ENCODE measurements at places on chromosomes 16 and 17.
A peak's percentile ranks its signal among the peaks of the same experiment; 100 is the strongest.

DNA sequence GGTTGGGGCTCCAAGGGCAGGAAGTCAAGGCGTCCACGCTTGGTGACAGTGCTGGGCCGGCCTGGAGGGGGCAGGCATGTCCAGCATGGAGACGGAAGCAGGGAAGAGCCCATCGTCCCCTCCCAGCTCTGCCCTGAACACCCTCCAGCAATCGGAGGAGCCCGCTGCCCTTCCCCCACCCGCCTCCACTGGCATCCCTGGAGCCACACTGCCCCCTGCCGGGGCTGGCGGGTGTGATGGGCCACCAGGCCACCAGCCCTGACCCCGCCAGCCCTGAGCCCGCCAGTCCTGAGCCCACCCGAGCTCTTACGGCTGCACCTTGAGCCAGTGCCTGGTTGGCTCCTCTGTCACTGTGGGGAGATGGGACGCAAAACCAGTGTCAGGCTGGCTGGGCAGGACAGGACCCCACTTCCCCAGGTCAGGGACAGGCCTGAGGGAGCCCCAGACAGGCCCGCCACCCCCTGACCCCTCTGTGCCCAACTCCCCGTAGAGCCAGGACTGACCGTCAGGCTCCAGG is 4.1 kb upstream of the CDH15 start:
- DNase-seq = peak; percentile 69

DNA sequence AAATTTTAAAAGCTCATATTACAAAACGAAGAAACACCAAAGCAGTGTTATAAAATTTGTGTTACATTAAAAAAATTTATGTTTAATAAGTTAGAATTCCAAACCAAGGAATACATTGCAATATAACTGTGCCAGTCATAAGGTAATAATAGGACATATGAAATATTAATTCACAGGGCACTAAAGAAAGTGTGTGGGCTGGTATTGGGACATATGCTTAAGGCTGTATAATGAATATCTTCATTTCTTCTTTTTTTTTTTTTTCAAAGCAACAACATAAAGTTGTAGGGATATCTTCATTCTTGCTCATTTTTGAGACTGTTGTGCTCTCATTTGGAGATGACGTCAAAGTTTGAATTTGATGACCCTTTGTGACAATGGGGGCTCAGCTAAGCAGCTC is 17.5 kb upstream of the FBXO47 start:
- no peak for DNase-seq

- no peak for DNase-seq
These were observed 15.3 kb downstream of the NPLOC4 start for GRCh38 chr17:81621494-81622130.

DNA sequence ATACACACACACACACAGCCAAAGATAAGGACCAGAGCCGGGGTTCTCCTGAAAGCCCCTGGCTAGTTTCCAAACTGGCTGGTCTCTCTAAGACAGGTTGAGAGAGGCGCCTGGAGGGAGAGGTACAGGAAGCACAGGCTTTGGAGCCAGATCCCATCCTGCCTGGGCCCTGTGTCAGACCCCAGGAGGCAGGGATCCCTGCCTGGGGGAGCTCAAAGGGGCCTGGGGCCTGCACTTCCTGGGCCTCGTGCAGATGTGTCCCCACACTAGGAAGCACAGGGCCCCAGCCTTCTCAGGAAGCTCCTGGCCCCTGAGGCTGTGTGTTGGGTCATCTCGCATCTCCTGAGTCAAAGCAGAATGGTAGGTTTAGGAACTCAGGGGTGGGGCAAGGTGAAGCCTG is 16.0 kb downstream of the SLC5A10 start:
- no peak for DNase-seq

GRCh38 chr17:18966831-18967624 is 15.1 kb downstream of the SLC5A10 start:
- DNase-seq = no peak

DNA sequence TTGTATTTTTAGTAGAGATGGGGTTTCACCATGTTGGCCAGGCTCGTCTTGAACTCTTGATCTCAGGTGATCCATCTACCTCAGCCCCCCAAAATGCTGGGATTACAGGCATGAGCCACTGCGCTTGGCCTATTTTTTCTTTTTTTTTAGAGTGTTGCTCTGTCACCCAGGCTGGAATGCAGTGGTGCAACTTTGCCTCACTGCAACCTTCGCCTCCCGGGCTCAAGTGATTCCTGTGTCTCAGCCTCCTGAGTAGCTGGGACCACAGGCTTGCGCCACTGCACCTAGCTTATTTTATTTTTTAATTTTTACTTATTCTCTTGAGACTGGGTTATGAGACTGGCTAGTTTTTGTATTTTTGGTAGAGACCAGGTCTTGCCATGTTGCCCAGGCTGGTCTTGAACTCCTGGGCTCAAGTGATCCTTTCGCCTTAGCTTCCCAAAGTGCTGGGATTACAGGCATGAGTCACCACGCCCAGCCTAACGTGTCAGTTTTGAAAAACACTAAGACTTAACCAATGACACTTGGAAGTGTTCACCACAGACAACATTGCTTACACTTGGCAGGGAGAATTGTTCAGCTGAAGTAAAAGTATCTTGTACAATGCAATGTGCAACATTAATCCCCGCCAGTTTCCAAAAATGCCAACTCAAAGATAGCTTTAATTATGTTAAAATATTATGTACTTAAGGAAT is 26.9 kb downstream of the ATAD5 start:
- DNase-seq = no peak

DNA sequence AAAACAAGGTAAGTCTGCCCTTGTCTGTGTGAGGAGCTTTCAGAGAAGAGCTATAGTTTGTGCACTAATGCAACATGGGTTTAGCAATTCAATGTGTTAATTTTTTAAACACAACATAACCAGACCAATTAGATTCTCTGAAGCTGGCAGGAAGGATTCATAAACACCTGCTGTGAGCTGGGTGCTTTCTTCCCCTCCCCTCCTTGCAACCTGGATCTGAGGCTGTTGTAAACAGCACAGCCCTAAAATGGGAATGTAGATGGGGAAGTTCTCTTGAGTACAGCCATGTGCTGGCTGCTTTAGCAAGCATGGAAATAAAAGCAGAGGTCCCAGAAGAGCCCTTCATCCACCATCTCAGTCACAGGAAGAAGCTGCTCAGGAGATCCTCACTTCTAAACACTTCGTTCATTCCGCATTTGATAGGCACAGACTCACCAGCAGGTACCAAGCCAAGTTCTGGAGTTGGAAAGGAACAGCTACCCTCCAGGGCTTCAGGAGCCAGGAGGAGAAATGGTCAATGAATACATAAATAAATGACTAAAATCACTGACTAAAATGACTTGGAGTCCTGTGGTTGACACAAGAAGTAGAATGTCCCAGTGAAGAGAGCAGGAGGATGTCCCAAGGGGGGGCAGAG is 21.7 kb downstream of the AXIN2 start:
- DNase-seq = no peak

DNA sequence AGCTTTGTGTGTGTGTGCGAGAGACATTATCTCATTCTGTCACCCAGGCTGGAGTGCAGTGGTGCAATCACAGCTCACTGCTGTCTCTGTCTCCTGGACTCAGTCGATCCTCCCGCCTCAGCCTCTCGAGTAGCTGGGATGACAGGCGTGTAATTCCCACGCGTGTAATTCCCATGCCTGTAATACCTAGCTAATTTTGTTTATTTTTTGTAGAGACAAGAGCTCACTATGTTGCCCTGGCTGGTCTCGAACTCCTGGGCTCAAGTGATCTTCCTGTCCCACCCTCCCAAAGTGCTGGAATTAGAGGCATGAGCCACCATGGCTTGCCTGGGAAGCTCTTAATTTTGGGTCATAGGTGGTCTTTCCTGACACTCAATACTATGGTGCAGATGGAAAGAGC is 205.3 kb upstream of the TNRC6C start:
- DNase-seq = no peak

GRCh38 chr17:6474906-6475305 is 30.7 kb downstream of the PIMREG start:
- DNase-seq = no peak

GRCh38 chr17:32960815-32961214 is 30.8 kb upstream of the SPACA3 start:
- no peak for DNase-seq

GRCh38 chr16:80948886-80949493 is 57.7 kb downstream of the CMC2 start:
- no peak for DNase-seq

GRCh38 chr17:63491977-63492618 is 15.2 kb downstream of the ACE start:
- DNase-seq = no peak

DNA sequence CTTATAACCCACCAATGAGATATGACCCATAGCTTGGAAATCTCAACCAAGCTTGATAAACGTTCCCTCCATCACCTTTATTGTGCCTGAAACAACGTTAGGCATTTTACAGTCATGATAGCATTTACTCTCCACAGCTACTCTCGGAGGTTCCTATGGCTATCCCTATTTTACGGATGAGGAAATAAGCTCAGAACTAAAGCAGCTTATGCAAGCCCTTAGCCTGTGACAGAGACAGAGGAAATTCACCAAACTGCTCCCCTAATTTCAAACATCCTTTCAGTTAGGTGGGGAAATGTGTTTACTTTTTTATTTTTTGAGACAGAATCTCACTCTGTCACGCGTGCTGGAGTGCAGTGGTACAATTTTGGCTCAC is 18.7 kb downstream of the DCUN1D3 start:
- DNase-seq = no peak

- no peak for DNase-seq
These were observed 6.0 kb upstream of the DNAI2 start for GRCh38 chr17:74267987-74268499.

DNA sequence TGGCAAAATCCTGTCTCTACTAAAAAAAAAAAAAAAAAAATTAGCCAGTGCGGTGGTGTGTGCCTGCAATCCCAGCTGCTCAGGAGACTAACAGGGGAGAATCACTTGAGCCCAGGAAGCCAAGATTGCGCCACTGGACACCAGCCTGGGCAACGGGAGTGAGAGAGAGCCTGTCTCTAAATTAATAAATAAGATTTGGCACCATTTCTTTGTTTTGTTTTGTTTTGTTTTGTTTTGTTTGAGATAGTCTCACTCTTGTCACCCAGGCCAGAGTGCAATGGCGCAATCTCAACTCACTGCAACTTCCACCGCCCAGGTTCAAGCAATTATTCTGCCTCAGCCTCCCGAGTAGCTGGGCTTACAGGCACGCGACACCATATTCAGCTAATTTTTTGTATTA is 9.4 kb upstream of the GAST start:
- DNase-seq = no peak

GRCh38 chr17:30717291-30718098 is 107.0 kb downstream of the CRLF3 start:
- no peak for DNase-seq

GRCh38 chr17:14321476-14321949 is 20.6 kb downstream of the HS3ST3B1 start:
- DNase-seq = no peak

- no peak for DNase-seq
These were observed 25.9 kb downstream of the MYH3 start for GRCh38 chr17:10631048-10631700.

DNA sequence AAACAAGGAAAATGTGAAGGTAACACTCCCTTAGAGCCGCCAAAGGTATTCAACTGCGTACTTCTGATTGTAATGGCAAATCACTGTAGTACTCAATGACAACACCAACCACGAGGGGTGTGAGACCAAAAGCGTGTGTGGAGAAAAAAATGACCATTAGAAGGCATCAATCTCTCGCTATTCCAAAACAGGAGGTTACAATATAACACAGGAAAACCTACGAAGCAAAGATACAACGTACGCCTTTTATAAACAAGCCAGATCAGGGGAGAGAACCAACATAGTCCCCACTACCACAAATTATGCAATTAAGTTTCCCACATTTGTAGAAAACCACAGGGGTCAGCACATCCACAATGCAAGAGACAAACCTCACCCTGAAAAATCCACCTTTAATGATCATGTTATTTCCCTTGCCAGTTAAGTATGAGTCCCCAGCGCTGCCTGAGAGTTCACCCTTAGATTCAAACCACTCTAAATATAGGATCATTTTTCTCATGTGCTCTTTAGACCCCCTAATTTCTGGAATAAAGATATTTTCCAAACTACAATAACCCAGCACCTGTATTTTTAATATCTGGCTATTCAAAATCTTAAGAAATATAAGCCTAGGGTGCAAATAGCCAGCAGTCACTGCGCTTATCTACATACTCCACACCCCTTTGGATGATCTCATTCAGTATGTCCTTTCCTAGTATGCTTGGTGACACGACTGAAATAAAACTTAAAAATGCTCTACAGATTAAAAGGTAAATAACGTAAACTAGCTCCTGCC is 12.4 kb downstream of the TEX14 start:
- no peak for DNase-seq

- DNase-seq = no peak
These were observed 8.0 kb downstream of the TEN1 start for GRCh38 chr17:75987041-75987440.

DNA sequence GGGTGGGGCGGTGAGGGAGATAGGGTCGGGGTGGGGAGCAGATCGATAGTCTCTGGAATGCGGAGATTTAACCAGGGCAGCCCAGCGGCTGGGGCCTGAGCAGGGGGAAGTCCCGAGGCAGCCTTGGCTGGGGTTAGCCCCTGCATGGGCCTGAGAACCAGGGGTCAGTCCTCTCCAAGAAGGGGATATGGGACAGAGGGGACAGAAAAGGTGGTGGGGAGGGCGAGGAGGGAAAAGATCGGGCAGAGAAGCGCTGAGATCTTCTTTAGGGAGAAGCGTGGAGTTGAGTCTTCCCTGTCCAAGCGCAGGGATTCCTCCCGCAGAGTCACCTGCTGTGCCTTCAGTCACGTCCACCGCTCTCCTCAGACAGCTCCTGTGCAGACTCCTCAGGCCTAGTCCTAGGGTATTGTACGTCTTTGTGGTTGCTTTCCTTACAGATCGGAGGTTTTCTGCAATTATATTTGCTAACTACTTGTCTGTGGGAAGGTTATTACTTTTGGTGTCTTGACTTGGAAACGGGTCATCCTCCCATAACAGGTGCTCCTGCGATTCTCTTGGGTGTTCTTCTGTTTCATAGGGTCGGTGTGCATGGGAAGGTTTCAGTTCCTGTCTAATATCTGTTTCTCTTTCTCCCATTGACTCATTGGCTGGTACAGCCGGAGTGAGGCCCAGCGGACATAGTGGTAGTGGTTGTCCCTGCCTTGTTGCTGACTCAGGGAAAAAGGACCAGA is 952 bp downstream of the CD300A start:
- DNase-seq = no peak

GRCh38 chr17:70888324-70888723 is 719.0 kb downstream of the KCNJ2 start:
- DNase-seq = no peak

GRCh38 chr16:30650369-30651123 is at the start of gene PRR14:
Gene PRR14, plus strand, starts transcription at chr16:30650960. Its CDS starts 686 bp downstream, at chr16:30651646.
- peak; percentile 99 for DNase-seq

DNA sequence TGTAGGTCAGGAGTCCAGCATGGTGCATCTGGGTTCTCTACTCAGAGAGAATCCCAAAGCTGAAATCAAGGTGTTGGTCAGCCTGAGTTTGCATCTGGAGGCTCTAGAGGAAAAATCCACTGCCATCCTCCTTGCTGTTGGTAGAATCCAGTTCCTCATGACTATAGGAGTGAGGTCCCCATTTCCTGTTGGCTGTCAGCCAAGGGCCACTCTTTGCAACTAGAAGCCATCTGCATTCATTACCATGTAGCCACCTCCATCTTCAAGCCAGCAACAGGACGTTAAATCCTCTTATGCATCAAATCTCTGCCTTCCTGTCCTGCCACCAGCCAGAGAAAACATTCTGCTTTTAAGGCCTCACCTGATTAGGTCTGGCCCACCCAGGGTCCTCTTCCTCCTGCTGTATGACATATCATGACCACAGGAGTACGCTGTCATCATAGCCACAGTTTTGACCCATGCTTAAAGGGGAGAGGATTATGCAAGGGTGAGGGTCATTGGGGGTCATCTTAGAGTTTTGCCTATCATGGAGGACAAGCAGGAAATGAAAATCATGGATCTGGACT is 40.5 kb downstream of the DNAH9 start:
- DNase-seq = no peak

Measured in muscle of arm (tissue), 14 donors.